ENCODE measurements at places on chromosomes 1 and 21.
A peak's percentile ranks its signal among the peaks of the same experiment; 100 is the strongest.

DNA sequence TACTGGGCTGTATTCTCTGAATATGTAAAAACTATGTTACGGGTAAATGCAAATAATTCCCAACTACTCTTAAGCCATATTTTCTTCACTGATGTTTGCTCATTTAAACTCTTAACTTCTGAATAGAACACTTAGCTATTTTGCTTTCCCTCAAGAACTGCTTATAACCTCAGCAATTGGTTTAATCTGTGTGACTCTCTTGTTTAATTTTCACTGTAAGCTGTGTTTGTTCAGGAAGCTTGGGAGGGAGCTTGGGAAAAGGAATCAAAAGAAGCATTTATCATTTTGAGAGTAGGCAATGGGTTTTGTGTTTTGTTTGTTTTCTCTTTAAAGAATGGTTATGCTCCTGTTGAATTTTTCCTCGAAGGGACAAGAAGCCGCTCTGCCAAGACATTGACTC is 24.4 kb downstream of the GNPAT start:
- H3K4me3 ChIP-seq, result no peak overlapping the region
- peaks cover 78% of the 10 kb centered on the region for H3K36me3 ChIP-seq
- H3K27ac ChIP-seq, result no peak overlapping the region
- no peaks in the 10 kb centered on the region for H3K27me3 ChIP-seq

DNA sequence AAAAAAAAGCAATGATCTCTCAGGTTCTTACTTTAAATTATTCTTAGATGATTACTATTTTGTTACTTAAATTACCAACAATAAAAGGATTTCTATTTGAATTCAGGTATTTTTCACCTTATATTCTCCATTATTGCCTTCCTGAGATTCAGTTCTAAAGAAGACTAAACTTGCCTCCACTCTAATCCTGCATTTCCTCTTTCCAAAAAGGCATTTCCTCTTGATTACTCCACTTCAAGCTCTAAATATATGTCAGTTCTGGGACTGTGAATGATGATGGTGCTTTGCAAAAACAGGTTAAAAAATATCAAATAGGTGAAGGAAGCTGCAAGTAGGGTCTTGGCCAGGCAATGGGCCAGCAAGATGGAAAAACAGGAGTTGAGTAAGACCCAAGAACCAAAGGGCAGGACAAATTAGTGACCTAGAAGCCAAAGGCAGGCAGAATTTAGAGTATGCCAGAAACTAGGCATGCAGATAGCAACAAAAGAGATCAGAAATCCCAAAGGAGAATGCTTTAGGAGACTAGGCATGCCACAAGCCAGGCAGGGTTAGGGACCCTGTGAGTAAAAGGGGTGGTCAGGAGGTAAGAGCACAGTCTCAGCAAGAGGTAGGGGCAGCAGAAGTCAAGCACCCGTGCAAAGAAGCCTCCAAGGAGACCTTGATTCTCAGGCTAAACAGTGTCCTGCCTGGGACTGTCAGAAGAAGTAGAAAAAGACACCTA is 11.3 kb upstream of the DIPK1A start:
- H3K27ac ChIP-seq, result no peak overlapping the region
- no peaks in the 10 kb centered on the region for H3K27me3 ChIP-seq
- H3K4me1 ChIP-seq, result peaks cover 11% of the 10 kb centered on the region

- H3K27me3 ChIP-seq, result no peaks in the 10 kb centered on the region
- H3K36me3 ChIP-seq, result no peaks in the 10 kb centered on the region
- peak overlapping the region; percentile 71 for H3K4me3 ChIP-seq
- peaks cover 22% of the 10 kb centered on the region for H3K4me1 ChIP-seq
Measured at GRCh38 chr1:147599362-147600118, 58.2 kb downstream of the BCL9 start.

DNA sequence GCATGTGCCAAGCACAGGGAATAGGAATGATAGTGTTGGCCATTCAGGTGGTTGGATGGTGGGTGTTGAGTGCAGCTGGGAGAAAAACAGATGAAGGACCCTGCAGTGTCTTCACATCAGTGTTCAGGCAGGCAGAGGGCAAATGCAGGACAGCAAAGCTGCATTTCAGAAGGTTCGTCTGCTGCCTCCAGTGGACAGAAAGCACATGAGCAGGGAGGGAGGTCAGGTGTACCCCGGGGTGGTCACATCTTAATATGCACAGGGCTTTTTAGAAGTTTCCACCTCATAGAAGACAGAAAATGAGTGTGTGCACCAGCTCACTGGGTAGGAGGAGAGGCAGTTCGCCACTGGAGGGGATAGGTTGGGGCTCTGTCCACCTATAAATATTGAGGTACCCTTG is 184.9 kb downstream of the SLC35F3 start:
- no peak for DNase-seq
- no peaks in the 10 kb centered on the region for H3K36me3 ChIP-seq
- no peaks in the 10 kb centered on the region for H3K27me3 ChIP-seq
- H3K27ac ChIP-seq, result no peak overlapping the region
- H3K4me1 ChIP-seq, result no peaks in the 10 kb centered on the region

DNA sequence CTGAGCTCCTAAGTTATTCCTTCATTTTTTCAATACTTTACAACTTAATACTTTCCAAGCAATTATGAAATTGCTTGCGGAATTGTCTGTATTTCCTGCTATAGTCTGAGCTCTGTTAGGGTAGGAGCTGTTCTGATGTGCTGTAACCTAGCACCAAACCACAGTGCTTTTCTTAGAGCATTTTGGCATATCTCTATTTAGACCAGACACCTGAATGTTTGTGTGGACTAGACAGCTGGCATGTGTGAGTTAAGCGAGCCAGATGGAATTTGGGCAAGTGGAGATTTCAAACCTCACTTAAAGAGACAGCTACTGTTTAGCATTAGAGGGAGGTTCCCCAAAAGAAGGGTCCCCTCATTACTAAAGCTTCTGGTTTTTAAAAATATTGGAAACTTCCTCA is 106.1 kb downstream of the RWDD3 start:
- H3K27ac ChIP-seq, result no peak overlapping the region
- H3K4me3 ChIP-seq, result no peak overlapping the region
- H3K27me3 ChIP-seq, result no peaks in the 10 kb centered on the region
- no peak for DNase-seq

- H3K36me3 ChIP-seq, result no peaks in the 10 kb centered on the region
- H3K4me3 ChIP-seq, result peak overlapping the region; percentile 34
- no peak for DNase-seq
- peaks cover 41% of the 10 kb centered on the region for H3K4me1 ChIP-seq
Measured at GRCh38 chr21:43758111-43758641, 17.9 kb downstream of the CSTB start.

DNA sequence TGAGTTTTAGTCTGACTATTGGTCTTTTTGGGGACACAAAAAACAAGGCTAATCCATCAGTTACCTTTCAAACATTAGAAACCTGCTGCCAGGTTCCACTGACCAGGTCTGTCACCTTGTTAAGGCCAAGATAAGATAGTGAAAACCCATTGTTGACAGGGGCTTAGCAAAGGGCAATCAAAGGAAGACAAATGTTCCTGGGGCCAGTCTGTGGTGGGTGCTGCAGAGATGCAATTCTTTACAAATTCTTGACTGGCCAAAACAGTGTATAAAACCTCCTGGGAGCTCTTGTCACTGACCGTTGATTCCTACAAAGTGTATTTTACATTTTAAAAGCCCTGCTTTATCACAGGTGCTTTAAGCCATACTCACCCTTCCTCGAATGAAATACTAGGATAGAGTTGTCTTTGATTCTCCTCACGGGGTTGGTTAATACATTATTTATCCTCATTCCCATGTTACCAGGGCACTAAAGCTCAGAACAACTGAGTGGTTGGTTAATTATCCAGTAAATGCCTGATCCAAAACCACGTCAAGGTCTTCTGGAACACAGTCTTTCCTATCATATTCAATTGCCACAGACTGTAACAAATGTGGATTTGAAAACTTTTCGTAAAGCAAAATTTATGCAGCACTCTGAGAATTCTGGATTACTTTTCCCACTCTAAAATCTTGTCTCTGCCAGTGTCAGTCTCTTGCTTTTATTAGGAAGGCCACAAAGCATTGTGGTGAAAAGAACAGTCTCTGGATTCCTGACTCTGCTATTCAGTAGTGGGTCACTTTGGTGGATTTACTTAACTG is 77.2 kb downstream of the NRIP1 start:
- no peak overlapping the region for H3K4me3 ChIP-seq
- no peaks in the 10 kb centered on the region for H3K36me3 ChIP-seq
- no peak overlapping the region for H3K27ac ChIP-seq
- peaks cover 30% of the 10 kb centered on the region for H3K4me1 ChIP-seq
- no peak for DNase-seq

Measured in vagina (tissue), 2 donors.